ENCODE measurements at places on chromosomes 7 and 10.
A peak's percentile ranks its signal among the peaks of the same experiment; 100 is the strongest.

DNA sequence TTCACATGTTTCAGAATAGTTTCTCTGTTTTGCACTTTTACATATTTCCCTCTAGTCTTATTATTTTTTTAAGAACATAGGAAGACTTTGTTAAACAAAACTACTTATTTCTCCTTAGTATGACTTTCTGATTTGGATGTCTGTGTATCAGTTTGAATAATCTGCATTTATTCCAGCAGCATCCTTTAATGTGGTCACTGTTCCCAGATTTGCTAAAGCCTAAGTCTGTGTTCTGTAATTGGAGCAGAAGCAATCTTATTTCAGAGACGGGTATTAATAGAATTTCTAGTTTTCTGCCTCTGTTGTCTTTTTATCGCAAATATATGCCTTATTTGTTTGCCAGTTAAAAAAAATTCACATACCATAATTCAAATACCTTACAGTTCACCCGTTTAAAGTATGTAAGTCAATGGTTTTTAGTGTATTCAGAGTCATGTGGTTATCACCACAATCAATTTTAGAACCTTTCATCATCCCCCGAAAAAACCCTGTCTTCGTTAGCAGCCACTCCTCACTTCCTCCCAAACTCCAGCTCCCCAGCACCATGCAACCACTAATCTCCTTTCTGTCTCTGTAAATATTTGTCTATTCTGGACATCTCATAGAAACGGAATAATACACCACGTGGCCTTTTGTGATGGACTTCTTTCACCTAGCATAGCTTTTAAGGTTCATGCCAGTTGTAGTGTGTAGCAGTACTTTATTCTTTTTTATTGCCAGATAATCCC is 58.7 kb downstream of the INPP5F start:
- no peak for DNase-seq

- no peak for DNase-seq
These were observed 50.5 kb upstream of the STARD3NL start for GRCh38 chr7:38127216-38128207.

- DNase-seq = no peak
These were observed 48.3 kb upstream of the RPA3 start for GRCh38 chr7:7766671-7767070.

- no peak for DNase-seq
These were observed 19.0 kb downstream of the AQP1 start for GRCh38 chr7:30930621-30931020.

GRCh38 chr10:80684259-80684658 is 146.6 kb downstream of the SH2D4B start:
- peak; percentile 59 for DNase-seq

DNA sequence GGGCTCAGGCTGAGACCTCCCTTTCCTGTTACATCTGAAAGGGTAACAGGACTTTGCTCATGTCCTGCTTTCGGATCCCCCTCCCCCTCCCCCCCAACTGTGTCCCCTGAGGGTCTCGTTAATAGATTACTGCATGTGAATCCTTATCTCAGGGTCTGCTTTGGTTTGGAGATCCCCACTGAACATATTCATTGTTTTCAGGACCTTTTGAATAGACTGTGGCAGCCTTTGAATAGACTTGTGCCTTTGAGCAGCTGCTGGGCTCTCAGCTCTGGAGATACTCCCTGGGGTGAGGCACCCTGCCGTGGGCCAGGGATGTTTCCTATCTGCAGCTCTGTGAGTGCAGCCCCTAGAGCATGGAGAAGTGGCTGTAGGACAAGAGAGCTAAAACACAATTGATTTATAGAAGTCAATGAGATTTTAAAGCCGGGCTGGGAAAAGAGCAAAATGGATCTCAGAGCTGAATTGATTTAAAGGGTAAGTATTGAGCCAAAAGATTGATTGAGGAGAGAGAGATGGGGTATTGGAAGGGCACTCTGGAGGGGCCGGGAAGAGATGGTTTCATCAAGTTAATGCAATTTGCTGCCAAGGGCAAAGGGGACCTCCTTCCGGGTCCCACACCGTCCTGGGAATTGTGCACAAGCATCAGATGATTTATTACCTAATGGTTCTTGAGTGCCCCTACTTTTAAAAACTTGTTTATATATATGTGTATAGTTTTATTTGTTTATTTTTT is 9.9 kb downstream of the ARHGAP22 start:
- no peak for DNase-seq

GRCh38 chr10:21078410-21079329 is 181.6 kb upstream of the NEBL start:
- peak; percentile 86 for DNase-seq

DNA sequence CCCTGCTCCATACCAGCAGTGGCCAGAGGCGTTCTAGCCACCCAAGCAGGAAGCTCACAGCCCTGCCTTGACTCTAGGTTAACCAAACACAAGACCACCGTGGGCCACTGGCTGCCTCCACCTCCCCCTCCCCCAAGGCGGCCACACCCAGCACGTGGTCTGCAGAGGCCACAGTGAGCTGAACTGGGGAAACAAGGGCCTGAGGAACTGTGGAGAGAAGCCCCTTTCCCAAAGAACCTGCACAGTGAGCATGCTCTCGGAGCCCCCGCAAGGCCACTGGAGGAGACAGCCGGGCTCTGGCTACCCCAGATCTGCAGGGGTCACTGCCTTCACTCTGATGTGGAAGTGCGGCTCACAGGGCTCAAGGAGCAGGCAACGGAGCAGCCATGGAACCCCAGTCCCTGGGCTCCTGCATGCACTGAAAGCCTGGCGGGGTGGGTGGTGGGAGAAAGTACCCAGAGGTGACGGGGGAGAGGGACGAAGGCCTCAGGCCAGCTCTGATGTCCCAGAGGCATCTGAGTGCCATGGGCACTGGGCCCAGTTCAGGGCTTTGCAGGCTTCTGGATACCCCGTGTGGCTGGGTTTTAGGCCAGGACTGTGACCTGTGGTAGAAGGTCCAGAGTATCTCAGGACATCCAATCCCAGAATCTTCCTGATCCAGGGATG is 189.2 kb downstream of the EBF3 start:
- no peak for DNase-seq

GRCh38 chr10:84077768-84078167 is 61.5 kb upstream of the GHITM start:
- DNase-seq = no peak

DNA sequence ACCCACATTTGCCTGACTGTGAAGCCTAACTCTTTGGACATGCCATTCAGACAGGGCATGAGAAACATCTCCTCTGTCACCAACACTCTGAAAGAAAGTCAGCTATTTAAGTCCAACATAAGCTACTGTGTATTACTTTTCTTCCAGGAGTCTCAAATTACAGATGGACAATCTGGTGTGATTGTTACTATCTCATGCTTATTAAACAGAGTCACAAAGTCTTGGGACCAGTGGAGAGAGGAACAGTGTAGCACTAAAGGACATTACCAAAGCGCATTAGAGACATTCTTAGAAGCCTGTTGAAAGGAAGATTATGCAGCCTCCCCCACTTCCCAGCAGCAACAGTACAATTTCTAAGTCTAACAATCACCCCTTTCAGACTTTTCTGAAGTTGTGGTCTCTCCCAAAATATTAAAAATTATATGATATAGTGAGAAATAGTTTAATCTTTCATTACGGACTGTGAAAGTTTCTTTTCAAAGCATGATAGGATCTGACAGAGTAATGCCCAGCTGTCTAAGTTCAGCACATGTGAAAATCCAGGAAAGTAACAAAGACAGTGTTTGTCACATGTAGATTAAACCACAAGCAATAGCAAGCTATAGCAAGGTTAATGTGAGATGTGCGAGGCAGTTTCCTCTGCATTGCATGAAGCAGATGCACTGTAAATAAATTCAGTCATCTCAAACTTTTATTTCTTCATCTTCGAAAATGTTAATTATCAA is 280.9 kb upstream of the FZD8 start:
- DNase-seq = no peak

GRCh38 chr10:63780101-63780500 is 258.9 kb downstream of the REEP3 start:
- DNase-seq = peak; percentile 20

- no peak for DNase-seq
These were observed 330.1 kb upstream of the MGMT start for GRCh38 chr10:129136951-129137350.

DNA sequence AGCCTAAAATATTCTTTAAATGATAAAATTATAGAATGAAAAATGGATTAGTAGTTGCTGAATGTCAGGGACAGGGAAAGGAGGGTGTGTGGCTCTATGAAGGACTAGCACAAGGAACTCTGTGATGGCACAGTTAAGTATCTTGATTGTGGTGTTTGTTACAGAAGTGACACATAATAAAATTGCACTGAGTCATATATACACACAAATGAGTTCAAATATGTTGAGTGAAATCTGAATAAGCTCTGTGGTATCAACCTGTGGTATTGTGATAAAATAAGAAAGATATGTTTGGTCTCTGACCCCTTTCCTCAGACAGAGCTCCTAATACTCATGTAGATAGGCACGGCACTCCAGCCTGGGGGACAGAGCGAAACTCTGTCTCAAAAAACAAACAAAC is 181.5 kb upstream of the TRIM24 start:
- DNase-seq = no peak

- no peak for DNase-seq
These were observed 248.3 kb downstream of the CDC14C start for GRCh38 chr7:49172639-49173038.

GRCh38 chr7:72405418-72405817 is 6.7 kb downstream of the CALN1 start:
- DNase-seq = no peak

DNA sequence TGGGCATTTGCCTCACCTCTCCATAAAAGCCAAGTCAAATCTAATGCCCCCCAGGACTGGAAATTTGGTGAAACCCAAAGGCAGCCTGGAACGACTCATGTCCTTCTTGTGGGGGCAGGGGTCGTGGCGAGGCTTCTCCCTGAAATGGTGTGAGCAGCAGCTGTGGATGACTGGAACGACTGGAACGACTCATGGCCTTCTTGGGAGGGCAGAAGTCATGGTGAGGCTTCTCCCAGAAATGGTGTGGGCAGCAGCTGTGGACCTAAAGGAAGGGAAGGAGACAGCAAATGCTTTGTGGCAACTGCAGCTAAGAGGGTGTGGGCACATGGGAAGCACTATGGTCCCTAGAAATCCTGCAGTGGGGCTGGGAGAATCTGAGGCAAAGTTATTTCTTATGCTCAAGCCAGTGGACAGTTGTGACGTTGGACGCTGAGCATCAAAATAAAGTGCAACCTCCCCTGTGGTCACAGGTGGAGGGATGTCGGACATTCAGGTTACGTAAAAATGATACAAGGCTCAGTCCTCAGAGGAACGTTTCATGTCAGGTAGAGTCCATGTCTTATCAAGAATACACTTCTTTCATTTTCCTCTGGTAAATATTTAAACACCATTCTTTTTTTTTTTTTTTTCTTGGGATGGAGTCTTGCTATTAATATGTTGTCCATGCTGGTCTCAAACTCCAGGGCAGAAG is 107.0 kb upstream of the KIF5B start:
- no peak for DNase-seq

- DNase-seq = no peak
These were observed 130.6 kb downstream of the ATXN7L1 start for GRCh38 chr7:105745681-105746330.

- DNase-seq = no peak
These were observed 4.1 kb upstream of the TMEM243 start for GRCh38 chr7:87223666-87224065.

DNA sequence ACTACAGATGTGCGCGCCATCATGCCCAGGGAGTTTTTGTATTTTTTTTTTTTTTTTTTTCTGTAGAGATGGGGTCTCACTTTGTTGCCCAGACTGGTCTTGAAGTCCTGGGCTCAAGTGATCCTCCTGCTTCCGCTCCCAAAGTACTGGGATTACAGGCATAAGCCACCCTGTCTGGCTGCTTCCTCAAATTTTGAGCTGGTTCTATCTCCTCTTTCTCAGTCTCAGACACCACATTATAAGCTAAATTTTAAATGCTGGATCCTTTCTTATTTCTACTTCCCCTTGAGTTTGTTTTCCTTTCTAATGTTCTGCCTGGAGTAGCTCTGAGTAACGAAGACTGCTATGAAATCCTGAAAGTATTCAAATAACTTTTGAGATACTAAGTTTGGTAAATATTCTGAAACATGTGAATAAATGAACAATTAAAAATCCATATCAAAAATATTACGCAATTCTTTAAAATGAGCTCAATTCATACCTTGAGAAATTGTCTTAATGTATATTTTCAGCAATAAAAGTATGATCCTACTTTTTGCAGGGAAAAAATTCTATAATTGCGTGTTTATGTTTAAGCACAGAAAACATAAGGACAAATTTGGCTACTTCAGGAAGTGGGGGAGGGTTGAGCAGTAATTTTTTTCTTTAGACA is 15.0 kb downstream of the TCAF1 start:
- DNase-seq = no peak

- no peak for DNase-seq
These were observed 12.2 kb downstream of the UNCX start for GRCh38 chr7:1244700-1245523.

- peak; percentile 76 for DNase-seq
These were observed 52.8 kb downstream of the ARHGAP22 start for GRCh38 chr10:48551861-48552591.

- peak; percentile 46 for DNase-seq
These were observed 5.8 kb upstream of the FEZF1 start for GRCh38 chr7:122310119-122311021.

GRCh38 chr7:16606704-16607103 is 38.9 kb downstream of the ANKMY2 start:
- no peak for DNase-seq

- no peak for DNase-seq
These were observed 1619.6 kb upstream of the LRRTM3 start for GRCh38 chr10:65306201-65306600.

- DNase-seq = no peak
These were observed 68.9 kb upstream of the AQP1 start for GRCh38 chr7:30842542-30843451.

DNA sequence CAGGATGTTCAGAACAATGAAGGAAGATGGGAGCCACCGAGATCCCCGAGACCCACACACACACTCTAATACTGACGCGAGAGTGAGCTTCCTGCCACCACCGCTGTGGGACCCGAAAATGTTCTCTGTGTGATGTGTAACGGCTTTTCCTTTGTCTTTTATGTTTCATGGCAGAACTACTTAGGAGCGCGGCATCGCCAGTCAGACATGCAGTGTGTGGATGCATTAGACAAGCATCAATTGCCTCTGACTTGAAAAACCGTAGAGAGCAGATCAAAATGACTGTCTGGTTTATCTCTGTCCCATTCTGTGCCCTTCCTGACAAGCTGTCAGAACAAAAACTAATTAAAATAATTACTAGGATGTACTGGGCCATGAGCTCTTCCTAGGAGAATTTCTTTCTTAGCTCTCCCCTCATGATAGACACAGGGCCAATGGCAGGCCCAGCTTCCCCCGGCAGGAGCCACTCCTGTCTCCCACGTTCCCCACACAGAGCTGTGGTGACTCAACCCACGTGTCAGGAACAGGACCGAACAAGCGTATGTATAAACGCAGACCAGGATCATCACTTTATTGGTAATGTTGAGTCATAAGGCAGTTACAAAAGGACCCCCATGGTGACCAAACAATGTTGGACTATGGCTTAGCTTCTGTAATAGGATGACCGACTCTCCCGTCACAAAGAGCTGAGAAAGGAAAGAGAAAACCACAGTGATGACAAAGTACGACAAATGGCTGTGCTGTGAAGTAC is 705.0 kb downstream of the PARD3 start:
- no peak for DNase-seq

Data from dermis blood vessel endothelial cell (primary cell).